Stimulated activated CD8-positive, alpha-beta memory T cell treated with anti-CD3 and anti-CD28 coated beads, Interleukin-4, amount 100 ng/mL, for 1 hour (primary cell): ENCODE measurements at places on chromosomes 2 and 18.

DNA sequence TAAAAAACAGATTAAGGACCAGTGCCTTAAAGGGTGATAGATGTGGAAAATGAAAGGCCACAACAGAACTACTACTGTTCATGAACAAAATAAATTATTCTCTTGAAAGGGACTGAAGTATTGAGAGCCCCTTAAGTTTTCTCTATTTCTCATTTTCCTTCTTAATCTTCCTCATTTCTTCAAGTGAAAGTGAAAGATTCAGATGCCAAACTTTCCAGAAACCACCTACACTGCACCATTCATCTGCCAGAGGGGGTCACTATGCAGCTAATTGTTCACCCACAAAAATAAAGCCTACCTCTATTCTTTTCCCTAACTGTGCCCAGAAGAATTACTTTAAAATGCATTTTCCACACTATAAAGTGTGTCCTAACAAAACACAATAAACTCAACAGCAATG, 140.1 kb downstream of the NR4A2 start:
- no peak for DNase-seq

DNA sequence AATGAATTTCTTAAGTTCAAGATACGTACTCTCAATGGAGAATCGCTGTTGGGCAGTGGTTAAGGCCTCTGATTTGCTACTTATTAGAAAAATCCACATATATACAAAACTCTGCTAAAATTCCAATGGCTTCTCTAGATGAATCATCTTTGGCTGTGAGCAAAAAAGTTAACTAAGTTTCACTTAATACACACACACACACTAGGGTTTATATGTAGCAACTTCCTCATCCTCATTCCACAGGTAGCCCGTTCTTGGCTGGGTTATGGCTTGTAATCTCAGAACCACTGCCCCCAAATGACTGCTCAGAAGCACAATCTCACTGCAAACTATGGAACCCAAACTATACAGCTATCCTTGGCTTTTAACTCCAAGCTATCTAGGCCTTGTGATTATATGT, 99.7 kb downstream of the SMAD2 start:
- no peak for DNase-seq

DNA sequence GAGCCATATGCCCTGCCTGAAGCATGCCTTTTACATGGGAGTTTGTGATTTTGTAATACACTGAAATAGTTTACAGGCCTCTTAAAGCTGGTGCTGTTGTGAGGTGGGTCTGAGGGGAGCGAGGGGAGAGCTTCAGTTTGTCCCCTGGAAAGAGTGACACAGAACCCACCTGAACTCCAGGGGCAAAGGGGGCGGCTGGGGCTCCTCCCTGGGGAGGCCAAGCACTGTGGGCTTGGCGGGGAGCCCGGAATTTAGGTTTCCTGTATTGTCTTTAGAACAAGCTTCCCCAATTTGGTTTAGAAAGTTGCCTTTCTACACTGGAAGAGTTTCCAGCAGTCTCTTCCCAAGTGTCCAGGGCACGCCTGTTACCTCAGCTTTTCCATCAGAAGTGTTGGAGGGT, 75.7 kb downstream of the VAPA start:
- DNase-seq: no peak

DNA sequence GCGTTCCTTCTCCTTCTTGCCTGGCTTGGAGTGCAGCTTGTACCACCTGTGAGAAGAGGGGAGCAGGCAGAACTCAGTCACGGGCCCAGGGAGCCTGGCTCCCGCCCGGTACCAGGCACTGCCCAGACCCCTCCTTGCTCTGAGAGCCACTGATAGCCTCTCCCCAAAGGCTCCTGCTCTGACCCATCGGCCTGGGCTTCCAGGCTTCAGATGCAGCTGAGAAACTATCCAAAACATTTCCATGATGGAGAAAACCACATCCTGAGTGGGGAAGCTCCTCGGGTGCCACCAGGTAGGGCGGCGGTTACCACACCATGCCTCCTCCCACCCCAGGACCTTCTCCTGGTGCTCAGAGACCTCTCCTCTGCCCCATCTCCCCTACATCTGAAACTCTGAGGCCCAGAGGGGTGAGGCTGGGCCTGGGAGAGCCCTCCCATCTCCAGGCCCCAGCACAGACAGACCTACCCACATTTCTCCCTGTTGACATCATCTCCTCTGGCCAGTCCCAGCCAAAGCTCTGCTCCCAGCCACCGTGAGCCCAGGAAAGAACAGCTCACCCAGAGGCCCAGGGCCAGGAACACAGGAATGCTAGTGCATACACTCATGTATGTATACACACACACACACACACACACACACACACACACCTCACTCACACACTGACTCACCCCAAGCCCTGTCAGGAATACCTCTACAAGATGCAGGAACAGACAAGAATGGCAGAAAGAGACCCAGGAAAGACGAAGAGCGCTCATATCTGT, 17.9 kb upstream of the SFXN5 start:
- DNase-seq: no peak

- DNase-seq: no peak
These were observed 42.6 kb downstream of the CYRIA start for GRCh38 chr2:16623031-16623430.

- no peak for DNase-seq
These were observed 21.3 kb upstream of the PIK3C3 start for GRCh38 chr18:41933778-41934177.

DNA sequence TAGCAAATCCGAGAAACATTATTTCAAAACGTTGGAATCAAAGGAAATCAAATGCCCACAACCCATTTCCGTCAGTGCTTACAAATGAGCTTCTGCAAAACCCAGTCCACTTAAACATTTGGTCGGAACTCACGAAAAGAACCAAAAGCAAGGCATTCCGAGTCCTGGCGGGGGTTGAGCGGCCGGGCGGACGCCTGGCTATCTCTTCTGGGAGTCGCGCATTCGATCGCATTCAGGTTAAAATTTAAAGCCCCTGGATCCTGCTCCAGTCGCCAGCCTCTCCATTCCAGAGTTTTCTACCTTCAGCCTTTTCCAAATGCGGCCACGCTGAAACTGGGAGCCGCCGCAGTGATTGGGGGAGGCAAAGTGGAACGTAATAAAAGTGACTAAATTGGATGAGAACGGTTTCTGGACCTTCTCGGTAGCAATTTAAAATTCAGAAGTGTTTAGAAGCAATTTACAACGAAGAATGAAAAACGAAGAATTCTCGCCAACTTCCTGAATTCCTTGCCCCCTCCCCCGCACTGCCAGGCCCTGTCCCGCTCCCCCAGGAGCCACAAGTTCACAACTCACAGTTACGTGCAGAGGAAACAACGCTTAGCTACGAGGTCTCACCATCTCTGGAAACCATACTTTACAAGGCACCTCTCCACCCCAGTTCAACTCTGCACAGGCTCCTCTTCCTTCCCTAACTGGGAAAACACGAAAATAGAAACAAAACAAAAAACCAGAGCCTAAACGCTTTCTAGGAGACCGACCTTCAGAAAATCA, 1.7 kb upstream of the GATA6 start:
- DNase-seq: no peak

DNA sequence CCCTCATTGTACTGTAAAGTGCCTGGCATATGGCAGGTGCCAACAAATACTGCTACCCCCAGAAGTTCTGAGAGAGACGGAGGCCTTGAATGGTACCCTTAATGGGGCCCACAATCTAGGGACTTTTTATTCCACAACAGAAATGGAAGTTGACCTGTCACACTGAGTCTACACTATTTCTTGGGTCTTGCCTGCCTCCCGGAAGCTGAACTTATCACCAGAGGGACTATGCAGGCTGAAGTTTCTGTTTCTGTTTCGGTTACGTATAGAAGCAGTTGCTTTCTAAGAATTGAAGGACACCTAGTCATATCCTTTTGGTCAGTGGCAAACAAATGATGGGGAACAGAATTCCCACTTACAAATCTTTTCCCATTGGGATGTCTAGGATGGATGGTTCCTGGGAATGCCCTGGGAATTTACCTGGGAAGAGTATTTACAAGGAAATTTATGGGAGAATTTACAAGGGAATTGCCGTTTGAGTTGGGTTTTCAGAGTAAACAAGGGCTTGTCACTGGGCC, 74.2 kb downstream of the HS1BP3 start:
- DNase-seq: no peak

DNA sequence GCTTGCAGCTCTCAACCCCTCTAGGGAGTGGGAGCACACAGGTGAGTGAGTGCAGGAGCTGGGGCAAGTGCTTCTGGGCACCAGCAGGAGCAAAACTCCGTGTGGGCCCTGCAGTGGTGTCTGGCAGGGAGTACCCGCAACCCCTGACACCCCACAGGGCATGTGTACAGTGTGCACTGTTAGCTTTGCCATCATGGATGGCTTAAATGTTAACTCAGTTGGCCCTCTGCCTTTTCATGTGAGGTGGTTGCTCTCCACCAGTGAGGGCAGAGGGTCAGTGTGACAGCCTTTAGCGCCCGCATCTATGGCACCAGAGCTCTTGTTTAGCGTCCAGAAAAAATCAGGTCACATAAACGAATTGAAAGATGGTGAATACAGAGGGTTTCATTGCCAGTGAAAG, 92.7 kb downstream of the TPGS2 start:
- DNase-seq: no peak

DNA sequence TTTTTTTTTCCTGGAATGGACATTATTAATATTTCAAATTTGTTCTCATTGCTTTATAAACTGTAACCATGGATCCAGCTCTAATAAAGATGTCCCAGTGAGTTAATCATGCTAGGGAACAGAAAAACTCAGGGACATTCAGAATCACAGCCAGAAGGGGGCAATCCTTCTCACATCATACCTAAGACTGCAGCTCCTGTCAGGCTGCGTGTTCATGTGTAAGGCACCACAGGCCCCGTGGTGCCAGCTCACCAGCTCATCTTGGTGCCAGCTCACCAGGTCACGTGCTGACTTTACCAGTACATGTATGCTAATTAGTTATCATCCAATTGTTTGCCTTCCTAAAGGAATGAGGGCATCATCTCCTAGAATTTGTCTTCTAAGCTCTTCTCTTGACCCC, 84.7 kb upstream of the NEDD4L start:
- no peak for DNase-seq

DNA sequence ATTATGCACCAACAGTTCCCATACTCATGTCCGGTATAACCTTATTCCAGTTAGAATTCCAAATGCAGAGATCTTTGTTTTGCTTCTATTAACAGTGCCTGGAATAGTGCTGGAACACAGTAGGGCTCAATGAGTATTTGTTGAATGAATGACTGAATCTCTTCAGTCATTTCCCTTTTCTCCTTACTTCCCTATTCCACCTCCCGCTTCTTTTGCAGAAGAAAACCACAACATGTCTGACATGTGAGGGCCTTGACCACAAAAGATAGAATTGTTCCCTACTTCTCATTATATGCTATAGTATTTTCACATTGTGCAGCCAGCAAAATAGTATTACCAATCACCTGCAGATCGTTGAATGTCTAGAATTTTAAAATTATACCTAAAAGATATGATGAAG, 19.5 kb upstream of the HNRNPLL start:
- DNase-seq: no peak

- DNase-seq: no peak
These were observed 402.9 kb downstream of the PARD3B start for GRCh38 chr2:204948024-204948763.

DNA sequence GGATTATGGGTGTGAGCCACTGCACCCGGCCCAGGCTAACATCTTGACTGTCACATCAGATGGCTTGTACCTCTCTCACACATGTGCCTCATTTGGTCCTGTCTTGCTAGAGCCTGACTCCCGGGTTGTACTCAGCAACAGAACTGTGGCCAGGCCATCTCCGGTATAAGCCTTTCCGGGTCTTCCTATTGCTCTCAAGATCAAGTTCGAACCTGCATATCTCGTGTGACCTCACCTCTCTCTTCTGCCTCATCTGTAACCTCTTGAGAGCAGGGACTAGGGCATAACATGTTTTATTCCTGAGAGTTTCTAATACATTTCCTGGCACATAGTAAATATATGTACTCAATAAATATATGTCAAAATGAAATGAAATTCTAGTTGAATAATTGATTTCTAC, 114.0 kb downstream of the ACAA2 start:
- DNase-seq: no peak

GRCh38 chr2:213148572-213149261, 2.7 kb downstream of the IKZF2 start:
- no peak for DNase-seq

DNA sequence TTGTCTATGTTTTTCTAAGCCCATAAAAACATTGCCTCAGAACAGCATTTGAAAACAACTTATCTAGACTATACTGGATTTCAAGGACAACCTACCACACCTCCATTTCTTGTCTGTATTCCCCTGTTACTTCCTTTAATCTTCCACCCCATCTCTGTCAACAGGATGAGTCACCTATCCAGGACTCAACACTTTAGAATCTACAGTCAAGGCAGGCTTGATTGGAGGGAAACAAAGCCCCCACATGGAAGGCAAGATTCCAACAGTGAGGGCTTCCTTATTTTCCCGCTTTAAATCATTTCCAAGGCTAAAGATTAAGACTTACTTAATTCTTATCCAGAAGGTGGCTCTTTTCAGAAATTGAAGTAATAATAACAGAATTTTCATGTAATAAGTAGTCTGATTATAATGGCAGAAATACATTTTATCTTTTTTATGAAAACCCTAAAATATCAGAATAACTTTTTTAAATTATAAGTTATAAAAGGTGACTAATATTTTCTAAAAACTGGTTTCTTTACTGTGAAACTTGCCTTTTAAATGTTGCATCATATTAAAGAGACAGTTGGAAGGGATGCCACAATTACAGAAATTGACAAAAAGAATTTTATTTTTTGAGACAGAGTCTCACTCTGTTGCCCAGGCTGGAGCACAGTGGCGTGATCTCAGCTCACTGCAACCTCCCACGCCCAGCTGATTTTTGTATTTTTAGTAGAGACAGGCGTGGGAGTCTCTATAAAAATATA, 138.7 kb upstream of the CCDC150 start:
- DNase-seq: no peak

DNA sequence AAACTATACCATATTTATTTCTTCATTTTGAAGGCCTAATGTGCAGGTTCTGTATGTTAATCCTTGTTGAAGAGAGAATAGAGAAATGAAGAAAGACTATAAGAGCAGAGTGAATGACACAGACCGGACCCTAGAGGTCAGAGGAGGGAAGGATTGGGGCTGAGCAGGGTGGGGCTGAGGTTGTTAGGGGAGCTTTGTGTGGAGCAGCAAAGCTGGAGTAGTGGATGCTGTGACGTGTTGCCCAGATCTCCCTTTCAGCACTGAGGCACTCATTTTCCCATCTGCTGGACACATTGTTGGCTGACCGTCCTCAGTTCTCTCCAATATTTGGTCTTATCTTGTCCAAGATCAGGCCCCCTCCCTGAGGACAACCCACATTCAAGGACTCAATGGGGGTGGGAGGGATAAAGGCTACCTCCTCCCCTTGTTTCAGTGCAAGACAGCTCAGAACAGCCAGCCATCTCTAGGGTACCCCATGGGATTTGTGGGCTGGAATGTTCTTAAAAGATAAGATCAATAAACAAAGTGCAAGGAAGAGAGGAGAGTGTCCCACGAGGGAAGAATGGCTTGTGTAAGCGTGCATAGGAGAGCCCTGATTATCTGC, 143.6 kb downstream of the TDRD15 start:
- DNase-seq: no peak

GRCh38 chr2:27296481-27296880, 11.8 kb downstream of the UCN start:
- no peak for DNase-seq

GRCh38 chr2:72561621-72562318, 264.1 kb downstream of the EXOC6B start:
- DNase-seq: no peak

GRCh38 chr2:72124376-72124775, 23.3 kb downstream of the CYP26B1 start:
- no peak for DNase-seq

- DNase-seq: no peak
These were observed 17.0 kb downstream of the FABP1 start for GRCh38 chr2:88110830-88111229.
